SIG-M5 (cell line): ENCODE measurements at places on chromosomes 11 and 22.
A peak's percentile ranks its signal among the peaks of the same experiment; 100 is the strongest.

DNA sequence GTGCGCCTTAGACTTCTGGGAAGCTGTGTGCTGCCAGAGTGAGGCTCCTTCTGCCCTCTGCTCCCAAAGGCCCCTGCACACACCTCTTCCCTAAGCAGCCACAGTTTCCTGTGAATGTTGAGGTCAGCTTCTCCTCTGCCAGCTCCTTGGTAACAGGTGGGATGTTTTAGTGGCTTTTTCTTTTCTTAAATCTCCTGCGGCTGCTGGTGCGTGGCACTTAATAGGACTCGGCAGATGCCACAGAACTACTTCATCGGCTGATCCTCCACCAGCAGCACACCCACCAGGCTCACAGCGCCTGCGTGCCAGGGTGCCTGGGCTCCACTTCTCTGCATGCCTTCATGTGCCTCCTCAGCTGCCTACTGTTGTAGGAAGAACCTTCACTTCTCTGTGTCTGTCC, 87.8 kb downstream of the RCN1 start:
- no peak for DNase-seq

GRCh38 chr11:122162095-122162494, 46.1 kb upstream of the BLID start:
- DNase-seq: no peak

- no peak for DNase-seq
Measured at GRCh38 chr11:58576887-58577471, 1.3 kb upstream of the LPXN start.

GRCh38 chr11:79212741-79213190, 228.1 kb downstream of the TENM4 start:
- DNase-seq: no peak

DNA sequence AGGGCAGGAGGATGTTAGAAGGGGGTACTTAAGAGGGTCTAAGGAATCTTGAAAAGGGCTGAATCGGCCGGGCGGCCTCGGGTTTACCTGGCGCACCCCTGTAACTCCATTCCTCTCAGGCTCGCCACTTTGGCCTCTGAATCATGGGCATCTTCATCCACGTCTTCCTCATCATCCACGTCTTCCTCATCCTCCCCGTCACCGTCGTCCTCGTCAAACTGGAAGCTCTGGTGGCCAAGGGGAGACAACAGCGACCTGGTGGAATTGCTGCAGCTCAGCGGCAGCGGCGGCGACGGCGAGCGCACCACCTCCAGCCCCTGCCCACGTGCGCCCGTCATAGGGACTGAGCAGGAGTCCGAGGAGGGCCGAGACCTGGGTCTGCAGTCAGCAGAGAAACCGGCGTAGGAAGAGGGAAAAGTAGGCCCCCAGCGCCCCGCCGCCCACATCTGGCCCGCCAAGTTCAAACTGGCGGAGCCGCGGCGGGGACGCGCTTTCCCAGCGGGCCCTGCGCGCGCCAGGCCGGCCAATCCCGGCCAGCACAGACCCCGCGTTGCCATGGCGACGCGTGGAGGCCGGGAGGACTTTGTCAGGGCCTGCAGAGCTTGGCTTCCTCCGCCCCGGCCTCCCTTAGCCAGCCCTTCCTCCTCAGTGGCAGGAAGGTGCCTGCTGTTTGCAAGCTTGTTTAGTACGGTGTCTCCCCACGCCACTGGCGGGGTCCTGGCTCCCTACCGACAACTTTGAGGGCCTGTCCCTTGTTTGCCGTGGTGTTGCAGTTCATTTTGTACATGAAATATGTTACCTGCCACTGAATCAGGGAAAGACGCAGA, at the start of gene CCDC34:
Gene CCDC34 (minus strand): TSS at position 467 of the 827 bp plus-strand sequence. CDS start 21 bp downstream, at position 446.
- DNase-seq: peak; percentile 39

GRCh38 chr11:63999349-64000025, 13.2 kb downstream of the OTUB1 start:
- DNase-seq: no peak

DNA sequence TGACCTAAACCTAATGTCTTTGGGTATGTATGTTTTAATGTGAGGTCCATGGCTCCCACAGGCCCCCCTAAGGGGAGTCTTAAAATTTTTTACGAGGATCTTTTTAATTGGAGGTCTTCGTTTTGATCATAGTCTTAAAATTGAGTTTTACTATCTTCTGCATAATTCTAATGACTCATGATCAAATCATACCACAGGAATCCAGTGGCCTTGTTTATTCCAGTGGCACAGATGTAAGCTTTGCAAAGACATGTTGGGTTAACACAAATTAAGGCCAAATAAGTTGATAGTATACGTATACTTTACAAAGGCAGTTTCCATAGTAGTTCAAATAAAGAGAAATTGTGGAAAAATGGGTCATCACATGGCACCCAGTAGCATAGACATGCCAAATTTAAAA, 33.9 kb upstream of the FJX1 start:
- DNase-seq: no peak

GRCh38 chr22:23527971-23528740, 51.9 kb downstream of the IGLL1 start:
- DNase-seq: no peak

- DNase-seq: no peak
Measured at GRCh38 chr11:117181586-117182550, 3.3 kb downstream of the SIDT2 start.

DNA sequence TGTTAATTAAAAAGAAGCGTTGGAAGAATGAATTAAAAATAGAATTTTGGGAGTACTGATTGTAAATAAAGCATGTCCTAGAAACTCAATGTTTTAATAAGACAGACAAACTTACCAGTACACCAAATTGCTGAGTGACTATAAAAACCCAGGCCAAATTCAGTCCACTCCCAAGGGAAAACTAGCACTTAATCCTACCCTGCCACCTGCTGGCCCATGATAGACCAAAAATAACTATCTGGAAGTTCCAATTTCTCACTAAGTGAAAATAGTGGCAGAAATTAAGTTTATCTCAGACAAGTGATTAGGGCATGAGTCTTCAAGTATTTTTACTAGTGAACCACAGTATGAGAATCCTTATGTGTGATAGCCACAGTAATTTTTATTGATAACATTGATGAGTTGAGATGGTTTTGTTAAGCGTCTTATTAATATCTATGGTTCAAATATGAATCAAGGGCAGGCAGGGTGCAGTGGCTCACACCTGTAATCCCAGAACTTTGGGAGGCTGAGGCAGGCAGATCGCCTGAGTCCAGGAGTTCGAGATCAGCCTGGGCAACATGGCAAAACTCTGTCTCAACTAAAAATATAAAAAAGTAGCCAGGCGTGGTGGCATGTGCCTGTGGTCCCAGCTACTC, 9.8 kb upstream of the DDX10 start:
- no peak for DNase-seq

GRCh38 chr11:34250211-34250610, 107.6 kb downstream of the ABTB2 start:
- no peak for DNase-seq

- no peak for DNase-seq
Measured at GRCh38 chr11:16923987-16924386, 90.2 kb downstream of the PLEKHA7 start.

GRCh38 chr22:31136155-31136554, 4.2 kb downstream of the PLA2G3 start:
- DNase-seq: no peak

DNA sequence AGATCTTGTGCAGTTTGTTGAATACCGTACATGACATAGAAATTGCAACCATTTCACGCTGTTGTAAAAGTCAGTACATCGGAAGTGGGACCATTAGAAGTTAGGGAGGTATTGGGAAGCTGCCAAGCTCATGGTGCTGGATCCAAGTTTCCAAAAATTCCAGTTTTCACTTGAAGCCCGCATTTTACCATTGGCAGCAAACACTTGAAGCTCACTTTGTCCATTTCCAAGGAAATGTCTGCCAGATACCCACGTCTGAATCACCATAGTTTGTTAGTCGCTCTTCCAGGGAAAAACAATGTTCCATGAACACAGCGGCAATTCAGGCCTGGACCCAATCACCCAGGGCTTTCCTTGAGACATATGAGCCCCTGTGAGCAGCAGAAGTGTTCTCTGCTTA, 22.6 kb upstream of the PARVB start:
- no peak for DNase-seq

DNA sequence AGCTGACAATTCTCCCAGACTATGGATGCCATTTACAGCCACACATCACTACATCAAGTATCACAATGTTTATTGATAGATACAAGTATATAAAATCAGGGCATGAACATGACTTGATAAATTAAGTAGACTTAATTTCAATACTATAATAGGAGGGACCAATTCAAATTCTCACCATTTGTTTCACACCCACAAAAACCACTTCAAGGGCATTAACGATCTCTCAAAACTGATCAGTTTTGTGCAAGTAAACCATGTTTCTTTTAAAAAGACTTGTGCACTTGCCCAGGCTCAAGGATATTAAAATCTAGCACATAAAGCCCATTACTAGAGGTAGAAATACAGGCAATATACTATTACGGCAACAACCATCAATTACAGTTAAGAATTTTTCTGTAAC, 11.7 kb downstream of the EIF4G2 start:
- DNase-seq: no peak

- no peak for DNase-seq
Measured at GRCh38 chr22:34294986-34295385, 374.7 kb upstream of the LARGE1 start.

- DNase-seq: no peak
Measured at GRCh38 chr11:61574611-61575010, 6.3 kb downstream of the SYT7 start.

GRCh38 chr11:108237058-108237481, 14.2 kb downstream of the ATM start:
- no peak for DNase-seq

- no peak for DNase-seq
Measured at GRCh38 chr11:45832811-45833441, 14.3 kb upstream of the CRY2 start.

DNA sequence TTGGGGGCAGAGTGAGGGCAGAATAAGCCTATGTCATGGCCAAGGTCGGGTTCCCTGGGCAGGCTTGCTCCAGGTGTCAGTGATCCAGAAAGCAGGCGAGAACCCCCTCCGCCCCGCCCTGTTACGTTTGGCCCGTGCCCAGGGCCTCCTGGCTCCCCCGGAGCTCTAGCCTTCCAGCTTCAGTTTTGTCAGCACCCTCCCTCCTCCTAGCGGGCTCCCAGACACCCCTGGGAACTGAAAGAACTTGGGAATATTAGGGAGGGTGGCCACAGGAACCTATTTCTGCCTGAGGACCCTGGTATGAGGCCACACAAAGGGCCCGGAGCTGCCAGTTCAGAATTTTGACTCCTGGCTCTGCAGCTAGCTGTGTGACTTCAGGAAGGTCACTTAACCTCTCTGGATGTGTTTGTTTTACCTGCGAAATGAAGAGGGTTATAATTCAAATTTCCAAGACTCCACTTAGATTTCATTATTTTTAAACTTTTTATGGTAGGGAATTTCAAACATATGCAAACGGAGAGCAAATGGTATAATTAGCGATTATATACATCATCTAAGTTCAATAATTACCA, 1.2 kb downstream of the TUBA8 start:
- no peak for DNase-seq

DNA sequence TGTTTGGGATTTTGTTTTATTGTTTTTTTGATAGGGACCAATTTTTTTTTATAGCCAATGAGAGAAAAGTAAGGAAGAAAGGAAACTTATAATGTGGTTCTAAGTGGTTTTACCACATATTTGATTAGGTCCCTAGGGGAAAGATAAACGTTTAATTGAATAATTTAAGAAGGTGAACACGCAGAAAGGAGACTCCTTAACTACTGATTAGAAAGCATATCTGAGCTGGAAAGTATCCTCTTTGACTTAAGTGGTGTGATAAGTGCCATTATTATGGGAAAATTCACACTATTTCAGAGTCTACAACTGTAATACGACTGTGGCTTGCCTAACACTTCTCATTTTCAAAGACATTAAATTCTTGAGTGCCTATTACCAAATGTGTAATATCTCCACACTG, 106.5 kb upstream of the GRAMD1B start:
- no peak for DNase-seq

DNA sequence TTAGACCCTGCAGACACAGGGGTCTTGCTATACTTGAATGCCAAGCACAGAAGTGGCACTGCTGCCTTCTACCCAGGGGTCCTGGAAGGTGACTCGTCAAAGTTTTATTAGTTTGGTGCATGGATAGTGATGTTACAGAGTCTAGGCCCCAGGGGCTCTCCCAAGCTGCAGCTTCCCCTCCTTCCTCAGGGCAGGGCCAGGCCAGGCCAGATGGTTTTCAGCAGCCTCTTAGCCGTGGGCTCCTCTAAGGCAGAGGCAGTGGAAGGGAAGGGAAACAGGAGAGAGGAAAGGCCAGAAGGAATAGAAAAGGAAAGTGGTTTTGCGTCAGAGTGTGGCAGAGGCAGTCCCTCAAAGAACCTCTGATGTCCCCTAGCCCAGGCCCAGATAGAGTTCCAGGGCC, 21.9 kb downstream of the ANKK1 start:
- DNase-seq: no peak

DNA sequence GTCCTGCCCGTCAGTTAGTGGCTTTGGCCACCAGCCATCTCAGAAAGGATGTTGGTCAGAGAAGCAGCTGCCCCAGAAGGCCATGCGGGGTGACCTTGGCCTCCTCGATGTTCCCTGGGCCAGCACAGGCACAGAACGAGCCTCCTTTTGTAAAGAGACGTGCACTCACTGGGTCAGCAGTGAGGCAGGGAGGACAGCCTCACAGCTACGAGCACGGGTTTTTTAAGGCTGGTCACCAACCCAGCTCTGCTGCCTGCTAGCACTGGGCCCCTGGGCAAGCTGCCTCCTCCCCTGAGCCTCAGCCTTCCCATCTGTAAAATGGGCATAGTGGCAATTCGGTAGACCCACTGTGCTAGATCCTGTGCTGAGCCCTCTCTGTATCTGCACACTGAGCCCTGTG, 10.8 kb downstream of the IGLL1 start:
- no peak for DNase-seq

DNA sequence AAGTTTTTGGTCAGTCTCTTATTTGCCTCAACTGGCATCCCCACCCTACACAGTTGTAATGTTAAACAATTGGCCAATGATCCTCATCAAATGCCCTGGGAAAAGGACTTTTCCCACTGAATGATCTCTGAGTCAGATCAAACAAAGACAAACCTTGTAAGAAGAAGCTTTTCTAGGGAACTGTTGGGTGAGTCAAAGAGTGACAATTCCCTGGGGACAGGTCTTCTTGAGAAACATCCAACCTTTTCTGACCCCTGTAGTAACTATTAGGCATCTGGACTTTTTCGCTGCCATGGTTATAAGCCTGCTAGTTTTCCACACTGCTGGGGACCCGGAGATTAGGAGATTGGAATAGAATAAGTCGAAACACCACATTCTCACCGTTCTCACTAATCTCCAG, 789.8 kb upstream of the API5 start:
- DNase-seq: no peak

GRCh38 chr11:111426617-111427016, 47.5 kb upstream of the POU2AF1 start:
- DNase-seq: no peak

DNA sequence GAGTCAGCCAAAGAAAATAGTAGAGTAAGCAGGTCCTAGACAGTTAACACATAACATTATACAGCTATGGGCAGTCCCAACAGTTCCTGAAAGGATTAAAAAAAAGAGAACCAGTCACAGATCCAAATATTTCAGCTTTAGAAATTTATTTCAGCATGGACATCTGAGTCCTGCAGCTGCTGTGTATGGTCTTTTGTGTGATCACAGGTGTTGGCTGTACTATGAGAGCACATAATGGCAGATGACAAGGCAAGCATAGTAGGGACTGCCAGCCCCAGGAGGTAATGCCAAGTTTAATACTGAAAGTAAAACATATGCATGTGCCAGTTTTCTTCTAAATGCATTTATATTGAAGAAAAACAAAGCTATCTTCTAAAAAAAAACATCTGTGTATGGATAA, 158.1 kb downstream of the GRIA4 start:
- DNase-seq: no peak
